ENCODE measurements at places on chromosomes 12 and 14.
A peak's percentile ranks its signal among the peaks of the same experiment; 100 is the strongest.

- peak; percentile 10 for DNase-seq
These were observed 14.1 kb downstream of the PYROXD1 start for GRCh38 chr12:21451529-21451928.

DNA sequence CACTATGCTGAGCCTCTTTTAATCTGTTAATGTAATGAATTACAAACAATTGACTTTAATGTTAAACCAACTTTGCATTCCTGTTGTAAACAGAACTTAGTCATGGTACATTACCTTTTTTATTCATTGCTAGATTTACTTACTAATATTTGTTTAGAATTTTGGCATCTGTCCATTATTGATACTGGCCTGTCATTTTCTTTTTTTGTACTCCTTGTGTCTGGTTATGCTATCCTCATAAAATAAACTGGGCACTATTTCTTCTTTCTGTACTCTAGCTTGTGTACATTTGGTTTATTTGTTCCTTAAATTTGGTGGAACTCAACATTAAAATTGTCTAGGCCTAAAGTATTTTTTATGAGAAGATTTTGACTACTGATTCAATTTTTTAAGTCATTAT is 32.1 kb downstream of the SPATA7 start:
- no peak for DNase-seq

DNA sequence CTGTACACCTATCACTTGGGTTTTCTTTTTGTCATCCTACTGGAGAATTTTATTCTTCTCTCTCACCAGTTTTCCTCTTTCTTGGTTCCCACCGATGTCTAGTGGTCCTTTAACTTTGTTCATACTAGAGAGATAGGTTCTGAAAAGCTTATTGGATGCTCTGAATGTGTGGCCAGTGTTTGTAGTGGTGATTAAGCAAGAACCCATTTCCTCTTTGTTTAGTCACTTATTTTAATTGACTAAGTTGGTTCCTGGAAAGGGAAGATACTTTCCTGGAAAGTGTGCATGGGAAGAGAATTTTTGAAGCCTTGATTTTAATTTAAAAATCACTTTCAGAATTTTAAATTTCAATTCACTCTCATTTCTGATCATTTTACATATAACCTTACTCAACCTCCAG is 127.2 kb downstream of the OTOGL start:
- DNase-seq = no peak

GRCh38 chr14:61113561-61114225 is 132.6 kb downstream of the SLC38A6 start:
- no peak for DNase-seq

GRCh38 chr12:93440043-93440835 is 1.5 kb downstream of the UBE2N start:
- DNase-seq = peak; percentile 20
